ENCODE measurements at places on chromosomes 6 and 20.
A peak's percentile ranks its signal among the peaks of the same experiment; 100 is the strongest.

DNA sequence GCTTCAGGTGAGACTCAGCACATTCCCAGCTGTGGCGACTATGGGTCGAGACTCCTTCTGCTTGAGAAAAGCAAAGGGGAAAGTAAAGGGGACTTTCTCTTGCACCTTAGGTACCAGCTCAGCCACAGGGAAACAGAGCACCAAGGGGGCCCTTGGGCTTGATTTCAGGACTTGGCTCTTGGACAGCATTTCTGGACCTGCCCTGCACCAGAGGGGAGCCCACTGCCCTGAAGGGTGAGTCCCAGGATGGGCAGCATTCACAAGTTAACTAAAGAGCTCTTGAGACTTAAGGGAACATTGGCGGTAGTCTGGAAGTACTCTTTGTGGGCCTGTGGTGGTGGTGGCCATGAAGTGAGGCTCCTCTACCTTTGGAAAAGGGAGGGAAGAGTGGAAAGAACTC lies 50.3 kb upstream of the RCAN2 start:
- DNase-seq = no peak

GRCh38 chr6:1574083-1574761 lies 35.5 kb upstream of the FOXC1 start:
- DNase-seq = no peak

DNA sequence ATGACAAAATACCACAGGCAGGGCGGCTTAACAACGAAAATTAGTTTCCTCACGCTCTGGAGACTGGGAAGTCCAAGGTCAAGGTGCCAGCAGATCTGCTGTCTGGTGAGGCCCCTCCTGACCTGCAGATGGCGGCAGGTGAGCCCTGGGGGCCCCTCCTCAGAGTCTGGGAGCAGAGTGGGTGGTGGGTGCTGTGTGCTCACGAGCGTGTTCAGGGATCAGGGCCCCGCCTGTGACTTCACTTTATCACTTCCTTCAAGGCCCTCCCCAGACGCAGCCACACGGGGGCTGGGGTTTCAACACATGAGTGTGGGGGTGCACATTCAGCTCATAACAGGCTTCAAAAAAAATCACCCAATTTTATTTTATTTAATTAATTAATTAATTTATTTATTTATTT lies 39.3 kb downstream of the SLC2A4RG start:
- DNase-seq = no peak

- DNase-seq = no peak
Observed at GRCh38 chr6:36685926-36686667, 7.6 kb downstream of the CDKN1A start.

- DNase-seq = peak; percentile 61
Observed at GRCh38 chr20:49768204-49769047, 44.2 kb upstream of the SLC9A8 start.
